GM20000 (cell line): ENCODE measurements at places on chromosomes 12 and 14.

DNA sequence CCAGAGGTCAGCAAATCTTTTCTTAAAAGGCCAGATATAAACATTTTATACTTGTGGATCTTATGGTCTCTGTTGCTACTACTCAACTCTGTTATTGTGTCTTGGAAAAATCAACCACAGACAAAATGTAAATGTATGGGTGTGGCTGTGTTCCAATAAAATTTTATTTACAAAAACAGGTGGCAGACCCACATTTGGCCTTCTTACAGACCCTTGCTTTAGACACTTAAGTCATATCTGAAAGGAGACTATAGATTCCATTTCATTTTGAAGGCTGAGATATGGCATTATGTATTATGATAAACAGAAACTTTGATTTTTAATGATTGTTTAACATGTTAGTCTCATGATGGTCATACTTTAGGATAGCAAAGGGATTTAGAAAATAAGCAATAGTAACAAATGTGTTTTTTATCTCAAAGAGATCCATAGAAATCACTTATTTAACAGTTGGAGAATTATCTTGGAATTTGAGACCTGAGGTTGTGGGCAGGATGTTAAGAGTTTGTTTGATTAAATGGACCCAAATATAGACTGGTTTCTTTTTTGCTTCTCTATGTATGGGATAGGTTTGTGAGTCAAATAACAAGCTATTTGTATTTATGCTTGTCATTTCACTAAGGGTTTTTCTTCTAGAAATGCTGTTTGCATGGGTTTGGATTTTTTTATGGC is 51.2 kb downstream of the PPFIBP1 start:
- no peak for DNase-seq

DNA sequence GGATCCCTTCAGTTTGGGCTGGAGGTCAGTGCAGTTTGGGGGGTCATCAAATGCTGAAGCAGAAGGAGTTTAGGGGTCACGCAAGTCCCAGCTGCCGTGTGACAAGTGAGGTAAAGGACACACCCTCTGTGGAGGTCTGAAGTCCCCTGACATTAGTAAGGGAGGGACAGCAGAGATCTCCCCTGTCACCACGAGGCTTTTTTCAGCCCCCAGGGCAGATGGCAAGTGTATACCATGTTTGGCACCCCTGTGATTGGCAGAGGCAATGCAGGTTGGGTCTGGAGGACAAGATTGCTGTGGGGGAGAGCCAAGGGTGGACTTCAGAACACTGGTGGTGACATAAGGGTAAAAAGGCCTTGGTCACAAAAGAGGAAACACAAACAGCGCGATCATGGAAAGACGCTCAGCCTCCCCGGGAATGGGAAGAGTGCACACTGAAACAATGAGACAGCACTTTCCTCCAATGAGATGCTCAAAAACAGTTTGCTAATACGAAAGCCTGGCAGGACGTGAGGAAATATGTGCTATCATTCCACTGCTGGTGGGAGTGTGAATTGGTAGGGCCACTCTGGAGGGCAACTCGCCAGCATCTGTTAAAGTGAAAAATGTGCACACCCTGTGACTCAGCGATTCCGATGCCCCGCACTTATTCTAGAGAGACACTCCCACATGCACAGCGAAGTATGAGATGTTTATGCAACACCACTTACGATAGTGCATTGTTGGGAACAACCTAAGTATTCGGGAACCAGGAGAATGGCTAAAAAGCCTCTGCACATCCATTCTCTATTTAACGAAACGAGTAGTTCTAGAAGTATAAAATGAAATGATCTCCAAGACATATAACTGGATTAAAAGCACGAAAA is 14.4 kb upstream of the CD27 start:
- DNase-seq = no peak

DNA sequence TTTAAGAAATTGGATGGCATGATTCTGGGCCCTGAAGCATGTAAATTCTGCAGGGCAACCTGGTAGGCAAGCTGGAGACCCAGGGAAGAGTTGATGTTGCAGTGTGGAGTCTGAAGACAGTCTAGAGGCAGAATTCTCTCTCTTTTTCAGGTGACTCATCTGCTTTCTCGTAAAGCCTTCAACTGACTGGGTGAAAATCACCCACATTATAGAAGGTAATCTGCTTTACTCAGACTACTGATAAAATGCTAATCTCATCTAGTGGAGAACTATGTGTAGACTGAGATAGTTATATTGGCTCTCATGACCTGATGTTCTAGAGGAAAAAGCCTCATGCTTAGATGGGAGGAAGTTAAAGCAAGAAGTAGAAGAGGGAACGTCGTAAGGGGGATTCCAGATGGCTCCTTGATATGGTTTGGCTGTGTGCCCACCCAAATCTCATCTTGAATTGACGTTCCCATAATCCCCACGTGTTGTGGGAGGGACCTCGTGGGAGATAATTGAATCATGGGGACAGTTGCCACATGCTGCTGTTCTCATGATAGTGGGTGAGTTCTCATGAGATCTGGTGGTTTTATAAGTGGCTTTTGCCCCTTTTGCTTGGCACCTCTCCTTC is 723.8 kb downstream of the BCL11B start:
- no peak for DNase-seq

DNA sequence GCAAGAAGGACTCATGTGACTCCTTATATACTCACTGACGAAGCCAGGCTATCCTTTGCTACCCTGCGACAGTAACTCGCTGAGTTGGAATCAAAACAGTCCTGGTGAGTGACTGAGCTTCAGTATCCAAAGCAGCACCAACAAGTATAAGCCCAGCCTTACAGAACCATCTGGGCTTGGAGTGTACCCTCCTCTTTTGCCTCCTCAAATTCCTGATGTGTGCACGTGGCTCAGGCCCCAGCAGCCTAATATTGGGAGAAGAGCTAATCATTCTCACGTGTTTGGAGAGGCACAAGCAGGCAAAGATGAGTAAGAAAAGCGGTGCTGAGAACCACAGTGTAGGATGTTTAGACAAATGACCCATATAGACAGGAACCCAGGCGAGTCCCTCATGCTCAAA is 34.4 kb downstream of the PPTC7 start:
- no peak for DNase-seq

DNA sequence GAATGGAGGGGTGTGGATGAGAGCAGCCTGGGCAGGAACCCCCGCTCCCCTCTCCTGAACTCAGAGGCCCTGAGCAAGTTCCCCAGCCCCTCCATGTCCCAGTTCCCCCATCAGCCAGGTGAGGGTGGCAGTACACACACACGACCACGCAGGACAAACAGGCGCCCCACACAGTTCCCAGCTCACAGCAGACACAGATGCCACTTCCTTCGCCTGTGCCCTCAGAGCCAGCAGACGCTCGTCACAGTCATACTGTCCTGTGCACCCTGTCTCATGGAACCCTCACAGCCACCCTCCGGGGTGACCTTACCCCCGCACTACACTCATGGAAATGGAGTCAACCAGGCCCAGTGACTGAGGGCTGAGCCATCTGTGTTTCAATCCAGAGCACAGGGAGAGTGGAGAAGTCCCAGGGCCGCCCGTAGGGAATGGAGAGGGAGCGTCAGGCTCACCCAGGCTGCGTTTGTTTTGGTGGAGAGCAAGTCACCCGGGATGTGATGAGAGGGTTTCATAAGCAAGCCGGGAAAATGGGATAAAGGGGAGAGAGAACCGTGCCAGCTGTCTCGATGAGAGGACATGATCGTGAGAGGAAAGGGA is 47.5 kb upstream of the DYNC1H1 start:
- DNase-seq = no peak
